Amniotic stem cell (primary cell): ENCODE measurements at places on chromosomes 11 and 22.

- DNase-seq = no peak
Observed at GRCh38 chr11:134800130-134800529, 388.1 kb upstream of the B3GAT1 start.

DNA sequence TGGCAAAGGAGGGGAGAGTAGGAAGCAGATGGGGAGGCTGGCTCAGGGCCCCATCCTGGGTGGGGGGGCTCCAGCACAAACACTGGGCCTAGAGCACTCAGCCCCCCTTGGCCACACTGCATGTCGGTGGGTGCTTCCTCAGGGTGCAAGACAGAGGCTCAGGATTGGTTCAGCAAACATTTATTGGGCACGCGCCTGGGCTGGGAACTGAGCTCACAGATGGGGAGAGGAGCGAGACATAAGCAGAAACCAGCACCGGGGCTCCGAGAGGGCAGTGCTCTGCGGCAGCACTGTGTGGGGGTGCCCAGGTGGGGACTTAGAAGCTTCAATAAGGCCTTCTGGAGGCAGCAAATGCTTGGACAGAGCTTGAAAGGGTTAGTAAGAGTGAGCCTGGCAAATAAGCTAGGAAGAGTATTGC is 12.1 kb upstream of the EHD1 start:
- DNase-seq = no peak

DNA sequence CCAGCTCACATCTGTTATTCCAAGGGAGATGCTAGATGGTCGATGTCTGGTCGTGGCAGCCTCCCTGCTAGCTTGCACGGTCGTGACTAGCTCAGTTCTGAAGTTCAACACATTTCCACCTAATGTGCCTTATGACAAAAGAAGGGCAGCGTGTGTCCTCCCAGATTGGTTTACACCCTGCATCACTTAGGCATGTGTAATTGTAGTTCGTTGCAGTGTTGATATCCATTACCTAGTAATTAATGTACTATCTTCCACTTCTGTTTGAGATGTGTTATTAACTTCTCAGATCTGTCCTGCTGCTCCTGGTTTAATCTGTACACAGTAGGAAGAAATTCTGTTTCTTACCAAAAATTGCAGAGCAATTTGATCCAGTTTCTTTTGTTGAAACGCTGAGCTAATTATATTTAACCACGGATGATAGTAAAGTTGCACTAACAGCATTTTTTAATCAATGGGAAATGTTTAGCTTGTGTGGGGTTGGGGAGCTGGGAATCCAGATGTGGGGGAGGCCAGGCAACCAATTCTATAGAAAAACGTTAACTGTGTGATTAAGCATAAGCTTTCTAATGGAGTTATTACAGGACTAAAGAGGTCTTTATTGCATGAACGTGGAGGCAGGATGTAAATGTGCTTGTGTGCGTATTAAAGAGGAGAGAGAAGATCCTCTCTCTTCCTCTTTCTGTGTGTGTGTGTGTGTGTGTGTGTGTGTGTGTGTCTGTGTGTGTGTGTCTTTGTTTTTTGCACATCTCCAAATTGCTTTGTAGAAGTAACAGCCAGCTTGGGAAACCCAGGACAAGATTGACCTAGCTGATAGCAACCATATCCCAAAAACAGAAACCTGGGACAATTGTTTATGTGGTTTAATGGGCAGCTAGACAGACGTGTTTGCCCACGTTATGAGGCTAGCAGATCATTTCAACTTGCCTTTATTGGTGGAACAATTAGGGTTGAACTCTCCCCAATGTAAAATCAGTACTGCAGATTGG is 145.7 kb upstream of the TTC12 start:
- no peak for DNase-seq

DNA sequence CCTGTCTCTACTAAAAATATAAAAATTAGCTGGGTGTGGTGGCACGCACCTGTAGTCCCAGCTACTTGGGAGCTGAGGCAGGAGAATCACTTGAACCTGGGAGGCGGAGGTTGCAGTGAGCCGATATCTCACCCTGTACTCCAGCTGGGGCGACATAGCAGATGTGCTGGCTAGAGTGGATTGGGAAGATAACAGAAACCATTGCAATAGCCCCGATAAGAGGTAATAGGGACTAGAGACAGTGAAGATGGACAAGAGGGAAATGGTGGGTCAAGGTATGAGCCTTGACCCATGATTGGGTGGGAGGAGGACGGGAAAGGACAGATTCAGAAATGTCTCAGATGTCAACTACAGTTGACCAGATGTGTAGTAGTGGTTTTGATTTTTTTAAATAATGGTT is 6.1 kb downstream of the SWAP70 start:
- no peak for DNase-seq

DNA sequence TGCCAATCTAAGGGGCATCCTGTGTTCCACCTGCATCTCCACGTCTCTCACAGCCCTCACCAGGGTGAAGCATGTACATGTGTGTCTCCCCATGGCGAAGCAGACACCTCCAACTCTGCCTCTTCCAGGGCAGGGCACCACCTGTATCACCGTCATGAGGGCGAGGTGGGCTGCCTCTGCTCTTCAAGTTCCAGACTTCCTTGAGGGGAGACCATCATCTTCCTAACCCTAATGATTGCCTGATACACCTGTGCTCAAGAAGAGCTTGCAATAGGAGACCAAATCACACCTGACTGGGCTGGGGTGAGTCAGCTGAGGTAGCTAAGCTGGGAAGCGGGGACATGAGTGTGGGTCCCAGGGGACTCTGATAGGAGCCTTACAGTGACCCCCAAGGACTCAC is 43.7 kb downstream of the GAB4 start:
- no peak for DNase-seq

DNA sequence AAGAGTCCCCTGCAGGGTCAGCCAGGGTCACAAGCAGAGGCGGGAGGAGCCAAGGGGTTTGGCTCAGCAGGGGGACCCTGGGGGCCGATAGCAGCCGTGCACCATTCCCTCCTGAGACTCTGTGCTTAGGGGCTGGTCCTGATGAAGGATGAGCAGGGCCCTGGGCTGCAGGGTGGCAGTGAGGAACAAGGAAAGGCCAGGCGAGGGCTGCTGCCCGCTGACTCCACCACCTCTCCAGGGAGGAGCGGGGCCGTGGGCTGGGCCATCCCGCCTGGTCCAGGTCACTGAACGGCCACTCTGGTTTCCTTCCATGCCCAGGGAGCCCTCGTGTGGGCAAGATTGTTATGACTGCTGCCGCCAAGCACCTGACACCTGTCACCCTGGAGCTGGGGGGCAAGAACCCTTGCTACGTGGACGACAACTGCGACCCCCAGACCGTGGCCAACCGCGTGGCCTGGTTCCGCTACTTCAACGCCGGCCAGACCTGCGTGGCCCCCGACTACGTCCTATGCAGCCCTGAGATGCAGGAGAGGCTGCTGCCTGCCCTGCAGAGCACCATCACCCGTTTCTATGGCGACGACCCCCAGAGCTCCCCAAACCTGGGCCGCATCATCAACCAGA is 9.2 kb upstream of the NDUFS8 start:
- DNase-seq = no peak

DNA sequence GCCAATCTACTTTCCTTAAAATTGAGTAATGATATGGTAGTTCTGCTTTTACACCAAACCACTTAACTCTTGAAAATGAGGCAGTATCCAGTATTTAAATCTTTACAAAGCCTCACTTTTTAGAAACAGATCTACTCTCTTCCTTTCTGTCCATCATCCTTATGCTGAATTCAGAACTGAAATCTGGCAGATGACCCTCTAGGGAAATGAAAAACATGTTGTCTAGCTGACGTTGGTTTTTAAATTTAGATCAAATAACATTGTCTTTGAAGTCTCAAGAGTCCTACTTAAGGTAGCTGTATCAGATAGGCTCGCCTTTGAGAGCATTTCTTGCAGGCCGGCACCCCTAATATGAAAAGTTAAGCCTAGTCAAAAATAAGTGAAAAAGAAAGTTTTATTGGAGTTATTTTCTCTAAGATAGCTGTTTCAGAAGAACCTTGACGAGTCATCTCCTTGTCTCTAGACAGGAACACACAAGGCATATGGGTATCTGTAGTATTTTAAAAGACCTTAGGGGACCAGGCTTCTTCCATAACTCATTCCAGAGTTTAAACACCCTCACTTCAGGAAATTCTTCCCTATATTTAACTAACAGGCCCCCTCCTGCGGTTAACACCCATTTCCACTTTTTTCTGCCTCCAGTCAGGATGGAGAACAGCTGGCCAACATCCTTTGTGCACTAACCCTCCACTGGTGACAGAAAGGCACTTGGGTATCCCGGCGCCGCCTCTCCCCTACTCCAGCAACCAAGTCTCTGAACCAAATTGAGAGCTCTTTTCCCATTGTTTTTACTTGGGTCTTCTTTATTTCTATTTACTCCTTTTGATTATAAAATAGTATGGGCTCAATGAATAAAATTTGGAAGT is 81.2 kb downstream of the WNT11 start:
- no peak for DNase-seq

DNA sequence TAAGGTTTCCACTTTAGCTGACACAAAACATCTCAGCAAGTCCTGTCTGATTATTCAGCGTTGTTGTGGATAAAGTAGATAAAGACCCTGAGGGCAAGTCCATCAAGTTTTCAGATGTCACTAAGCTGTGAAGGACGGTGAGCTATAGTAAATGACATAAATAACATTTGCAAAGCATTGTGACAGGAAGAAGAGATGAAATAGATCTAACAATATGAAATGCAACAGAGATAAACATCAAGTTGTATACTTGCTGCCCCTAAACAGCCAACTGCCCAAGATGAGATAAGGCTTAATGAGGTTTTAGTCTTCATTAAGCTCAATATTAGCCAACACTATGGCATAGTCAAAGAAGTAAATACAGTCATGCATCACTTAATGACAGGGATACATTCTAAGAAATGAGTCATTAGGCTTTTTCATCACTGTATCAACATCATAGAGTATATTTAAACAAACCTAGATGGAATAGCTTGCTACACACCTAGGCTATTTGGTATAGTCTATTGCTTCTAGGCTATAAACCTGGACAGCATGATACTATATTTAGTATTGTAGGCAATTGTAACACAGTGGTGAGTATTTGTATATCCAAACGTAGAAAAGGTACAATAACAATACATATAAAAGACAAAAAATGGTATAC is 625.1 kb upstream of the ANO5 start:
- no peak for DNase-seq

DNA sequence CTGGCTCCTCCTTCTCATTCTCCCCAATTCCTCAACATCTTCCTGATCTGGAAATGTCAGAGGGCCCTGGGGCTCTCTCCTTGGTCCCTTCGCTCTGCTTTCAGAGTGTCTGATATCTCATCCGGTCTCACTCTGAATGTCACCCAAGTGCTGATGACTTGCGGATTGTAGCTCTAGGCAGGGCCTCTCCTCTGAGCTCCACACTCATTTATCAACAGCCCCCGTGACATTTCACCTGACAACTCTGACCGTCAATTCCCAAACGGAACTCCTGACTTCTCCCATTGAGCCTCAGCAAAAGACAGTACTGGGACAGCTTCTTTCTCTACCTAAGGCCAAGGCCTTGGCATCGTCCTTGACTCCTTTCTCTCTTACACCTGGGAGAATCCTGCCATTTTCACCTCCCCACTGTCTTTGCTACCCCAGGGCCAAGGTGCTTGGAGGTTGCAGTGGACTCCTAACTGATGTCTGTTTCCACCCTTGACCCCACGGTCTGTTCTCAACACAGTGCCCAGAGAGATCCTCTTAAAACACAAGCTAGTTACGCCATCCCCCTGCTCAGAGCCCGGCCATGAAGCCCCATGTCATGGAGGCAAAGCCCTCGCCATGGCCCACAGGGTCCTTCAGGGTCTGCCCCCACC is 57.5 kb upstream of the THY1 start:
- DNase-seq = no peak

DNA sequence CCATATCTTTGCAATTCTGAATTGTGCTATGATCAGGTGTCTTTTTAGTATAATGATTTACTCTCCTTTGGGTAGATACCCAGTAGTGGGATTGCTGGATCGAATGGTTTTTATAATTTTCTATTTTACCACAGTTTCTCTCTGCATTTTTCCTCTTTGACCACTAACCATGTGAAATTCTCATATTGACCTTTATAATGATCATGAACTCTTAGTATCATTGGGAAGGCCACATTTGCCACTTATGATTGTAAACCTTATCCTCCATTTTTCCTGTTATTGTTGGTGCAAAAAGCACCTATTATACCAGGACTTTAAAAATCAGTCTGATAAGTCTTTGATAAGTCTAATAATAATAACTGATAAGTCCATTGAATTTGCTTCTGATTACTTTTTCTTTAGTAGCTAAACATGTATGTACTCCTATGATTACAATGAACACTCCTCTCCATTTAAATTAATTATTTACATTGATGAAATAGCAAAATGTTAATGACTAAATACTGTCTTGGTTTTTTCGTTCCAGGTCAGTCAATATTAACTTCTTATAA is 9.6 kb downstream of the NEAT1 start:
- no peak for DNase-seq

- no peak for DNase-seq
Observed at GRCh38 chr22:49208004-49208402, 619.7 kb downstream of the BRD1 start.

DNA sequence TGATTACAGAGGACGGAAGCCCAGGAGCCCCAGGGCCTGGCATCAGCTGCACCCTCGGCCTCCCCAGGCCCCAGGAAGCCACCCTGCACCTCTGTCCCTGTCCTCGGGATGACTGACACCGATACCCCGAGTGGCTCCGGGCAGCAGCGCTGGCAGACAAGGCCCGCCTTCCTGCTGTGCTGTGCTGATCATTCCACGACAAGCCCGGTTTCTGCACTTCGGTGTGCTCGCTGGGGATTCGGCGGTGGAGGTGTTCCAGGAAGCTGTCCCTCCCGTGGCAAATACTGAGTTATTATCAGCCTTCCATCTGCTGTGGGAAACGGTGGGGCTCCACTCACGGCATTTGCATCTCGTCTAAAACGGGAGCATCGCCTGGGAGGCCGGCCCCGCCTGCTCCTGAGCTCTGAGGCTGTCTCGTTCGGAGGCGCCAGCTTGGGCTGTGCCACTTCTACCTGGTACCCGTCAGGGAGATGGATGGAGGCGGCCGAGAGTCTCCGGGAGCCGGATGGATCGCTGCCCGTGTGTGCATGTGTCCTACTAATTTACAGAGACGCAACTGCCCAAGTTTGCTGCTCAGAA is 506.1 kb downstream of the BRD1 start:
- DNase-seq = no peak

DNA sequence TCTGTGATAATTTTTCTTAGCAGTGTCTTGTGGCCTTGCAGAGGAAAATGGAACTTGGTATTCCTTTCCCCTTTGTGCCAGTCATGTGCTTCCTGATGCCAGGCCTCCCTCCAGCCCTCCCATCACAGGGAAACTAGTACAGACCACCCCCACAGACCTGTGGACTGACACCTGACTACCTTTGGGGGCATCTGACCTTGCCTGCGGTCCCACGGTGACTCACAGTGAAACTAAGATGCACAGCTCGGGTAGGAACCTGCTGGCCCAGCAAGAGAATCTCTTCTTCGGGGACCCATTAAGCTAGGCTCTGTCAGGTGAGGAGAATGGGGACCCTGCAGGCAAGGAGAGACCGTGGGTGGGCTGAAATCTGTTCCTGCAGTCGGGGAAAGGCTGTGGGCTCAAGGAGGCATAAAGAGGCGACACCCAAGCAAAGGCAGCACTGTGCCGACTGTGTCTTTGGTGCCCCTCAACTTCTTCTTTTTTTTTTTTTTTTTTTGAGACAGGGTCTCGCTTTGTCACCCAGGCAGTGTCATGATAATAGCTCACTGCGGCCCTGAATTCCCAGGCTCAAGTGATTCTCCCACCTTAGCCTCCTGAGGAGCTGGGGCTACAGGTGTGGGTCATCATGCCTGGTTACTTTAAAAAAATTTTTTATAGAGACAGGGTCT is 20.8 kb upstream of the PEX26 start:
- DNase-seq = no peak
